ENCODE measurements at places on chromosomes 1 and 21. TPM values are rescaled to one million over a fixed set of nuclear protein-coding genes. Genes with fewer than 3 reads are reported as not detected.

- peaks cover 47% of the 10 kb centered on the region for H3K36me3 ChIP-seq
- no peaks in the 10 kb centered on the region for H3K27me3 ChIP-seq
- H3K4me3 ChIP-seq = no peak overlapping the region
These were observed 31.3 kb downstream of the SLC2A1 start for GRCh38 chr1:42927274-42927841.

DNA sequence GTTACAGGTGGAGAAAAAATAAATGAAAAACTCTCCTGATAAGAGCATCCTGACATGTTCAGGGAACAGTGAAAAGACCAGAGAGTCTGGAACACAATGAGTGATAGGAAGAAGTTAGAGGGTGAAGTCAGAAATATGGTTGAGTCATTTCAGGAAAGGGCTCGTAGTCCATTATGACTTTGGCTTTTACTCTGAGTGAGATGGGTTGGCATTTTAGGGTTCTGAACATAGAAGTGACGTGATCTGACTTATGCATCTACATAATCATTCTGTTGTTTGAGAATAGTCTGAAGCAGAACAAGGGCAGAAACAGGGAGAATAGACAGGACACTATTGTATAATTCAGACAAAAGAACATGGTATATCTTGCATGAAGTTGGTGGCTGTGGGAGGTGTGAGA is 5.8 kb downstream of the HMCN1 start:
- no peak for DNase-seq
- H3K4me1 ChIP-seq = no peaks in the 10 kb centered on the region
- no peak overlapping the region for H3K27ac ChIP-seq
- no peaks in the 10 kb centered on the region for H3K36me3 ChIP-seq
- H3K27me3 ChIP-seq = peaks cover 6% of the 10 kb centered on the region
- H3K4me3 ChIP-seq = no peak overlapping the region

DNA sequence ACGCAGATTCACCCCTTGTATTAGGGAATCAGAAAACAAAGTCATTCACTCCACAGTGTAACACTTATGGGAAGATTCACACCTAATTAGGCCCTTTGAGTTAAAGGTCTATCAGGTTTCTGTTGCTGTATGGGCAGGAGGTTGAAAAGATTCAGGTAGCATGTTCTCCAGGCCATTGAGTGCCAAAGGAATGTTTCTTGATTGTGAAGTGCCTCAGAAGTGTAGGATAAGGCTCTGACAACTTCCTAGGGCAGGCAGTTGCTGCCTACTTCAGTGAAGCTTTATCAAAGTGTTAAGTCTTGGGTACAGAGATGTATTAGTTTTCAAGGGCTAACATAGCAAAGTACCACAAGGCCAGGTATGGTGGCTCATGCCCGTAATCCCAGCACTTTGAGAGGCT is 48.7 kb upstream of the RGS18 start:
- no peak overlapping the region for H3K27ac ChIP-seq
- H3K4me3 ChIP-seq = no peak overlapping the region
- H3K27me3 ChIP-seq = no peaks in the 10 kb centered on the region
- DNase-seq = no peak
- no peaks in the 10 kb centered on the region for H3K36me3 ChIP-seq

DNA sequence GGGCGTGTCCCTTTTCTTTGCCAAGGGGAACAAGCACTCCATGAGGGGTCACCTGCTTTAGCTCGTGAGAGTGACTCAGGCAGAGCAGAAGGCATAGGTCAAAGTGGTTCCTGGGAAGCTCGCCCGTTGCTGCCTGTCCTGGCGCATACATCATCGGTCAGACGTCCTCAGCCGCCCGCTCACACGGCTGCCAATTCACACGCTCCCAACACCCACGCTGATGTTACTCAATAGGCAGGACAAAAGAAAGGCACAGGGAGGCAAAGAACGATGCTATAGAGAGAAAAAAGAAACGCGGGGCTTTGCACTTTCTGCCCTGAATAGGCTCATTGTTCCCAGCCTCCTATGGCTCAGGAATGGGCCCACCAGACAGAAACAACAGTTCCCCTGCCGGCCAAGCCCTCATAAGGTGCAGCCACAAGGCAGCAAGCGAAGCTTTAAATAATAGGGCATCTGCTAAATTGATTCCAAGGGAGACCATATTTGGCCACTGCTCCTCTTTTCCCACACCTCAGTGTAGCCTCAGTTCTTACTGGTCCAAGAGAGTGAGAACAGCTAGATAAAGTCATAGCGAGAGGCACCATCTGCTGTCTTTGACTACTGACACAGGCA is 38.7 kb downstream of the VTCN1 start:
- no peak overlapping the region for H3K4me3 ChIP-seq
- H3K27me3 ChIP-seq = no peaks in the 10 kb centered on the region
- DNase-seq = no peak
- no peaks in the 10 kb centered on the region for H3K4me1 ChIP-seq
- H3K27ac ChIP-seq = no peak overlapping the region

Gene CELA2A
- total RNA-seq = not detected

Gene DIO1
- total RNA-seq = not detected

Gene TNNT2
- not detected for total RNA-seq

Gene RCC2
- 36.0 TPM for total RNA-seq

Gene CFHR4
- total RNA-seq = not detected
